ENCODE measurements at places on chromosomes 3 and 15.

GRCh38 chr3:32140943-32141342, 34.5 kb downstream of the GPD1L start:
- DNase-seq = no peak

GRCh38 chr3:150227839-150228238, 180.3 kb upstream of the TSC22D2 start:
- peak; percentile 82 for DNase-seq

DNA sequence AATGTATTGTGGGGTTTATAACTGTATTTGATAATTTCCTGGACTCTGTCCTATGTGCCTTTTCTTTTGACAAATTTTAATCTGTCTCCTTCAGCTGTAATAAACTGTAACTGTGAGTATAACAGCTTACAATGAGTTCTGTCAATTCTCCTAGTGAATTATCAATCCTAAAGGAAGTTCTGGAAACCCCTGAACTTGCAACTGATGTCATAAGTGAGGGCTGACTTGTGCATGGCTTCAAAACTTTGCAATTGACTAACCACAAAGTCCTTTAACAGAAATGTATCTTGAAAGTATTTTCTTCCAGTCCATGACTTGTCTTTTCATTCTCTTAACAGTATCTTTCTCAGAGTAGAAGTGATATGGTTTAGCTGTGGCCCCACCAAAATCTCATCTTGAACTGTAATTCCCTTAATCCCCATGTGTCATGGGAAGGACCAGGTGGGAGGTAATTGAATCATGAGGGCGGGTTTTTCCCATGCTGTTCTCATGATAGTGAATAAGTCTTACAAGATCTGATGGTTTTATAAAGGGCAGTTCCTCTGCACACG, 108.3 kb downstream of the TFDP2 start:
- DNase-seq = no peak

GRCh38 chr3:188944108-188944507, 227.7 kb upstream of the TPRG1 start:
- no peak for DNase-seq

- DNase-seq = peak; percentile 96
Measured at GRCh38 chr15:43440721-43441281, 52.2 kb downstream of the TP53BP1 start.

- DNase-seq = no peak
Measured at GRCh38 chr3:189853906-189854305, 222.7 kb downstream of the TP63 start.

- DNase-seq = no peak
Measured at GRCh38 chr15:27973886-27974285, 125.2 kb downstream of the OCA2 start.

DNA sequence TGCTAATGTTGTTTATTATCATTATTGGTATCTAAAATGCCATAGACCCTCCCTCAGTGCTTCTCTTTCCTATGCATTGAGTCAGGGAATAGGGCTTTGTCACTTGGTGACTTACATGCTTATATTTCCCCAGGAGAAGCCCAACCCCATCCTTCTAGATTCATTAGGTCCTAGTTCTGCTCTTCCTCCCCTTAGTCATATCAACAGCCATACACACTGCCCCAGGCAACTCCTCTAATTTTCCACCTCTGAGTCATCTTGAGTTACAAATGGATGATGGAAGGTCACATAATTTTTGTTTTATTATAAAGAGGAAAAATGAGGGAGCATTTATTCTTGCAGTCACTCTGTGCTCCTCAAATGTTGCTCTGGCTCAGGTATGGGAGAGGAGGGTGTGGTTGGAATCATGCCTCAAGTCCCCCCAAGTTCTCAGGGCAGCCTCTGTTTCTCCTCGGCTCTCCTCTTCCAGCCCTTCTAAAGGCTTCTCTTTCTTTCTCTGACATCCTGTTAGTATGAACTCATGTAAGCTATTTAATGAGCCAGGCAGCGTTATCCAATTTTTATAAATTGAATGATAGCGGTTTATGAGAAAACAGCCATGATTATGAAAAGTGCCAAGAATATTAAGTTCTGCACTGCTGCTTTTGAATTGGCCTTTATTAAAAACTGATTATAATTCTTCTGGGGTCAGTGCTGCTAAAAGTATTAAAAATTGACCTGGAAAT, 45.6 kb upstream of the FSTL1 start:
- peak; percentile 89 for DNase-seq

GRCh38 chr3:80213086-80213485, 445.3 kb upstream of the ROBO1 start:
- no peak for DNase-seq

- DNase-seq = no peak
Measured at GRCh38 chr3:90018779-90019178, 911.4 kb downstream of the EPHA3 start.

- DNase-seq = no peak
Measured at GRCh38 chr15:79366691-79367090, 55.8 kb downstream of the TMED3 start.

GRCh38 chr3:147397875-147398812, 8.2 kb downstream of the ZIC4 start:
- DNase-seq = peak; percentile 73

DNA sequence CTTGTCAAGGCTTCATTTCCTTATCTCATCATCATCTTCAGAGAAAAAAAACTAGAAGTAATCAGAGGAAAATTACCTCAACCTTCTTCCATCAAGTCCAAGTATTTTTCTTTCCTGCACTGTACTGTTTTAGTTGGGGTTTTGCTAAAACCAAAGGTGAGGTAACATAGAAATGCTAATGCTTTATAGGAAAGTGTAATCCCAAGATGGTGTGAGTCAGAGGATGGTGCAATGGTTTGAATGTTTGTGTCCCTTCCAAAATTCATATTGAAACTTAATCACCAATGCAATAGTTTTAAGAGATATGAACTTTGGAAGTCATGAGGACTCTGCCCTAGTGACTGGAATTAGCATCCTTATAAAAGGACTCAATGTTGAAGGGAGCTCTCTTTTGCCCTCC, 79.5 kb downstream of the KBTBD8 start:
- peak; percentile 17 for DNase-seq

- DNase-seq = no peak
Measured at GRCh38 chr3:130926504-130926903, 32.6 kb downstream of the ATP2C1 start.

DNA sequence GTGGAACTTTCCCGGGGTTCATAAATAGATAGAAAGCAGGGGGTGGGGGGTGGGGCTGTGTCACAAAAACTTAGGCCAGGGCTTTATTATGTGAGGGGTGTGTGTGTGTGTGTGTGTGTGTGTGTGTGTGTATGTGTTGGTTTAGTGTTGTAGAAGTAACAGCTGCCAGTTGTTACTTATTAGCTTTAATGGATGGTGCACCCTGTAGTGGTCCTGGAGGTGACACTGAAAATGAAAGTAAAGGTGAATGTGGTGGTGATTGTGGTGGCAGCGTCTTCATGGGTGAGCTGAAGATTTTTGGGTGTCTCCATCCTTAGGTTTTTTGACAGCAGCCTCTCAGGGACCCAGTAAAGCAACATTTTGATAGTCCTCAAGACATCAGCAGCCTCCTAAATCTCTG, 449.9 kb downstream of the PDCD6IP start:
- no peak for DNase-seq

- no peak for DNase-seq
Measured at GRCh38 chr3:30183421-30183820, 423.0 kb upstream of the TGFBR2 start.

- peak; percentile 67 for DNase-seq
Measured at GRCh38 chr3:106206146-106206545, 337.3 kb upstream of the CBLB start.

GRCh38 chr15:66707310-66708082, 5.5 kb downstream of the SMAD6 start:
- peak; percentile 54 for DNase-seq

- DNase-seq = no peak
Measured at GRCh38 chr3:163185721-163186350, 1689.2 kb downstream of the OTOL1 start.

GRCh38 chr3:154285221-154285620, 39.1 kb downstream of the DHX36 start:
- no peak for DNase-seq

- no peak for DNase-seq
Measured at GRCh38 chr3:178300441-178300959, 235.7 kb upstream of the KCNMB2 start.

GRCh38 chr3:9064251-9064650, 101.0 kb upstream of the RAD18 start:
- DNase-seq = no peak

GRCh38 chr15:38195191-38195901, 57.3 kb upstream of the SPRED1 start:
- no peak for DNase-seq

DNA sequence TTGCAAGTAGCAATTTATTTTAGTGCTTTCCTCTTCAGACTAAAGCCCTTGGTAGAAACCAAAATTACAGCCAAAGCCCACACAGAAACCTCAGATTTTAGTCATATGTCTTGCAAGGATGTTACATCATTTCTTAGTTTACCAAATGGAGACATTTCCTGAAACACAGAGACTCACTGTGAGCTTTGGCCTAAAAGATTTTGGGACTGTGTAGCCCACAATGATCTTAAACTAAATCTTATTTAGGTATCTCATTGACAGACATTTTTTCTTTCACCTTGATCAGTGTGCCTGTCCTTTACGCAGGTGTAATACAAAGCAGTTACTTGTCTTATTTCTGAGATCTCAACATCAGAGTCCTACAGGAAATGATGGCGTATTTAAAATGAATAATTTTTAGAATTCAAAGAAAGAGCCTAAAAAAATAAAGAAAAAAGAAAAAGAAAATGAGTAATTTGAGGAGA, 27.8 kb upstream of the AP4E1 start:
- DNase-seq = peak; percentile 93

DNA sequence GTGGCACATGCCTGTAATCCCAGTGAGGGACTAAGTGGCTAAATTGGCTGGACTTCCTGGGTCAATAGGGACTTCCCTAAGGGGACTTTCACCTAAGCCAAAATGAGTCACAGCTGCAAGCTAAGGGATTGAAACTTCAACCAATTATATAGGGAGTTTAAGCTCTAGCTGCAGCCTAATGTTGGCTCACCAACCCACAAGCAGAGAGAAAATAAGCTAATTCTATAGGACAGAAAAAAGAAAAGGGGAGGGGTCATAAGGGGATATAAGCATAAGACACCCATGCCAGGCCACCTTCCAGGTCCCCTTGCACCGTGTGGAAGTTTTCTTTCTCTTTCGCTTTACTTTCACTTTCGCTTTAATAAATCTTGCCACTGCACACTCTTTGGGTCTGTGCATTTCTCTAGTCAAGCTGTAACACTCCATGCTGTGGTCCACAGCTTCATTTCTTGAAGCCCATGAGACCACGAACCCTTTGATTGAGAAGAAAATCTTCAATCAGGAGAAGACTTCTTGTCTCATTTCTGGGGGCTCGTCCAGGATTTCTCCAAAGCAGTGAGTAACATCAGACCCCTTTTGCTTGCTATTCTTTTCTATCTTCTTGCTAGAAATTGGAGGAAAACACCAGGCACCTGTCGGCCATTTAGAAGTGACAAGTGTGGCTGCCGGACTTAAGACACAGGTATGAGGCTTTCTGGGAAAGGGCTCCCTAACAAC, 192.3 kb downstream of the IGSF11 start:
- no peak for DNase-seq

GRCh38 chr3:46285931-46286619, 43.8 kb downstream of the CCR3 start:
- no peak for DNase-seq

- DNase-seq = peak; percentile 74
Measured at GRCh38 chr15:82079736-82080135, 33.9 kb upstream of the MEX3B start.

DNA sequence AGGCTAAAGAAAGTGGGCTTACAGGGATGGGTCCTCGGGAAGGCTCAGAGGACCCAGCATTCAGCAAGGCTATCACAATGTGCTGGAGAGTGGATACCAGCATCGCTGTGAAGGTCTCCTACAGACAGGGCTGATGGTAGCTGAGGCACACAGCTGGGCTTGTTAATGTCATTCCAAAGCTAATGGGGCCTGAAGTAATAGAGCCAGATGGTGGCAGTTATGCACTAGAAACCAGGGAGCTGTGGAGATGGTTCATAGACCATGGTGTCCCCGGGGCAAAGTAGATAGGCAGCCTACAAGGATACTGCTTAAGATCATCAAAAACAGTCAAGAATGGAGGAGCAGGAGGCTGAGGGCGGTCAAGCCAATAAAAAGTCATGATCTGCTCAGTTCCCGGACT, 24.8 kb upstream of the BOC start:
- no peak for DNase-seq

DNA sequence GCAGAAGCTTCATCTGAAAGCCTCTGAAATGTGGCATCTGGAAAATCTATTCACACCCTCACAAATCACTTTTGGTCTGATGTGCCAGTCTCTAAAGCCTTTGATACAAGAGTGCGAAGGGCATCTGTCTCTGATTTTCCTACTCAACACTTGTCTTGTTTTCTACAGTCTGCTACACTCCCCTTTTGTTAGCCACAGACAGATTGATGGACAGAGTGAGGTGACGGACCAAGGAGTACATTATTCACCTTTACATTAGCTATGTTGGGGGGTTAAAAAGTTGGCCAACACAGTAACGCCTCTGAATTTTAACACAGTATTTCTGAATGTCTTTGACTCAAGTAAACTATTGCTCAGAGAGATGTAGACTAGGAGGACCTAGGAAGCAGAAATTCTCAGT, 63.1 kb downstream of the TNIK start:
- DNase-seq = no peak

DNA sequence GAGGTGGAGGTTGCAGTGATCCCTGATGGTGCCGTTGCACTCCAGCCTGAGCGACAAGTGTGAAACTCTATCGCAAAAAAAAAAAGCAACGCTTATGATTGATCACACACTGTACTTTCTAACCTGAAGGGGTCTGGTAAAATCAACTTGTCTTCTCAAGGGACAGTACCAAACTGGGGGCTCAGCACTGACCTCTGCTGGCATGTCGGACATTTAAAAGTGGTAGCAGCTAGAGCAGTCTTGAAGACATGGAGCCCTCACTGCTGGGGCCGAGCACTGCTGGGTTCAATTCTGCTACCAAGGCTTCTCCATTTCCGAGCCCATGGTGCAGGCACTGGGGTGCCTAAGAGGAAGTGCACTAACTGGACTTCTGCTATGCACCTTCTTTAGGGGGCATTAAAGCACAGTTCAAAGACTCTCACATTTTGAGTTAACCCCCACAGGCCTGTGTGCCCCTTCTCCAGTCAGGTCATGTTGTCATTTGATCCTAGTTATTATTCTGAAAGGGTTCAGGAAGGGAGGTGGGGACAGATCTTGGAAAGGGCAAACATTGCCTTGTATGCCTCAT, 26.4 kb upstream of the LAMP3 start:
- DNase-seq = peak; percentile 19

DNA sequence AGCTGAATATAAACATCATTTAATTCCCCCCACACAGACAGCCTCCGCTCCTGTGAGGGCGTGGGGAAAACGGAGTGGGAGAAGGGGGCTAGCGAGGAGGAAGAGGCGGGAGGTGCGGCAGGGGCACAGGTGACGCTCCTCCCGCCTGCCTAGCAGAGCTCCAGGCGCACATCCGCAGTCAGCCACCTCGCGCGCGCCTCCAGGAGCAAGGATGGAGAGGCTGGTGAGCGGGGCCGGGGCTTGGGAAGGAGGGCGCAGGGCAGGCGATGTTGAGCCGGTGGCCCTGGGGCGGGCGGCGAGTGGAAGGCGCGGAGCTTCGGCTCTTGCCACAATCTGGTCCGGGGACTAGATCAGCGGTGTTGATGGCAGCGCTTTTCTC, at the start of gene CD200:
Gene CD200 (plus strand): TSS at position 155 of the 379 bp plus-strand sequence. CDS start 57 bp downstream, at position 212.
- peak; percentile 24 for DNase-seq

GRCh38 chr3:149221783-149222517, at the start of gene CP:
CP (minus strand) TSS chr3:149221829; CDS start chr3:149221792, 37 bp downstream.
- DNase-seq = no peak

- DNase-seq = no peak
Measured at GRCh38 chr3:8768364-8769087, 887 bp downstream of the OXTR start.

GRCh38 chr15:64048781-64049460, 2.6 kb upstream of the DAPK2 start:
- no peak for DNase-seq

Measured in fibroblast of skin of scalp (primary cell).